ENCODE measurements at places on chromosomes 2 and 18. TPM values are rescaled to one million over a fixed set of nuclear protein-coding genes. Genes with fewer than 3 reads are reported as not detected.
A peak's percentile ranks its signal among the peaks of the same experiment; 100 is the strongest.

Gene ST6GAL2
- total RNA-seq = not detected

Gene FNDC4
- total RNA-seq = 8.1 TPM

- DNase-seq = no peak
These were observed 63.5 kb downstream of the CAVIN2 start for GRCh38 chr2:191783416-191783815.

Gene ATOH8
- not detected for total RNA-seq

Gene DYNAP
- total RNA-seq = not detected

Gene KCTD18
- 28.2 TPM for total RNA-seq

DNA sequence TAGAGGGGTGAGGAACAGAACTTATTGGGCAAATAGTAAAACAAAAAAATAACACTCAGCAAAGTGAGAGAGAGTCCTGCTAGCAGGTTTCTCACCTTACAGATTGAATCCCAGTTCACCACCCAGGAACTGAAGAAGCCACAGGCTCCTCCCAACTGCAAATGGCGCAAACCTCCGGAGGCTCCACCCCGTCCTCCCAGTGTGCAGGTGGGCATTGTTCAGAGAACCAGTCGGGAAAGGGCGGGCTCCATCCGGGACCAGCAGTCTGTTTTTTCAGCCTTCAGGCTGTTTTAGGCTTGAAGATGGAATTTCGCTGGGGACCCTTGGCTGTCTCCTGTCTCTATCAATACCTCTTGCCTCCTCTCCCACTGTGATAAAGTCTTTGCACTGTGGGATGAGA is 317.5 kb downstream of the PARD3B start:
- no peak for DNase-seq

DNA sequence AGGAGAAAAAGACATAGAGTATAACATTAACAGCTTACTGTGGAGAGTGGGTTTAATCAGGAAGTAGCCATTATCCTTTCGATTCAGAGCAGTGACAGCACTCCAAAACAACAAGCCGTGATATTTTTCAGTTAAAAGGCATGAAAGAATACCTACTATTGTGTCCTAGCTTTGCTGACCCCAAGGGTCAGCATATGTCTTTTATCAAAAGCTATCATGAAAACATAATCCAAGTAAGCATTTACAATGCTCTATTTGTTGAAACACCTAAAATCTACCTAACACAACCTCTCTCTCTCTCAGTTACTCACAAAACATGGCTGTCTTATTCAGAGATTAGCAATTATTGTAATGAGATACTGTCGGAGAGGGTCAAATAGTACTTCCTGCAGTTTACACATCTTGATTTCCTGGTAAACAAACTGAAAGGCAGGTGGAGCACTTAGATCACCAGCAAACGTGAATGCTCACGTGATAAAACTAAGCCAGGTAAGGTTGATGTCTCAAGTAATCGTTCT is 100.0 kb downstream of the BAZ2B start:
- peak; percentile 93 for DNase-seq

DNA sequence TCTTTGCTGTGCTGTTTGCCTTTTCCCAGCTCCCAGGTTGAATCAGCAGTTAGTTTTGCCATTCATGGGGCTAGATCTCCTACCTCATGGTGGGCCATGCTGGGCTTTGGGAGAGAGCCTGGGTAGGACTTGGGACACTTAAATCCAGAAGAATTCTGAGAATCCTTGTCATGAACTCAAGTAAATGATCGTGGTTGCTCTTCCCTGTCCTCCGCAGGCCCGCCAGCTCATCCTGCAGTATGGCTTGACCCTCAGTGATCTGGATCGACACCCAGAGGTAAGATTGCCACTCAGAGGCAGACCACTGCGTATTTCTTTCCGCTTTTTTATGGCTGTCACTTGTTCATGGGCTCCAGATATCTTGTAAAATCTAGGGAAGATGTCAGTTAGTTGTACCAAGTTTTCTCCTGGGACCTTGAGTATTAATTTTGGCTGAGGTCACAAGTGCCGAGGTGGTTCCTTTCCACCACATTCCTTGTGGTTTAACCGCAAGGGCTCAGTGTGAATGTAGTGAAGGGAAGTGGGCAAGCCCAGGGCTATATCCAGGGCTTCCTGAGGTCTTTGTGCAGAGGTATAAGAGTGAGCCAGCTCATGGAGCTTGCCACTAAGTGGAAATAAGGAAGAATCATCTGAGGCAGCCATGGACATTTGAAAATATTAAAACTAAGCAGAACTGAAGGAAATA is 37.7 kb downstream of the RPIA start:
- DNase-seq = peak; percentile 12

Gene RMDN2
- 1.2 TPM for total RNA-seq

Gene BMP10
- total RNA-seq = not detected

DNA sequence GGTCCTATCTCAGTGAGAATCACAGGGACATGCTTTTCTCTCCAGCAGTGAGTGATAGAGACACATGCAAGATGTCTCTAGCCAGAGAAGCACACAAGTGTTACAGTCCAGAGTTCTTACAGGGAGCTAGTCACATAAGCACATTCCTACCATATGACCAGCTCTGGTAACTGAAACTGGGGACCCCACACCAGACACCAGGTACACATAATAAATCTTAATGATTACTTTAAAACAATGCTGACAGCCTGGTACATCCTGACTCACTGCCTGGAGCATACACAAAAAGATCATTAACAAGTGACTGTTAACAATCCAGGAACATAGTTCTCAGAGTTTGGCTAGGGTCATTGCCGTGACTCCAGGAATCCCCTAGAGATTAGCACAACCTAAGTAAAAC is 53.6 kb downstream of the GALNT1 start:
- DNase-seq = peak; percentile 10

Gene RND3
- total RNA-seq = 217 TPM

Gene ST8SIA5
- not detected for total RNA-seq

GRCh38 chr2:190947141-190947540 is 66.5 kb downstream of the GLS start:
- no peak for DNase-seq
